AG10803 (cell line): ENCODE measurements at places on chromosomes 11 and 22.

GRCh38 chr11:114909866-114910265 is 231.5 kb downstream of the NXPE2 start:
- DNase-seq: no peak

DNA sequence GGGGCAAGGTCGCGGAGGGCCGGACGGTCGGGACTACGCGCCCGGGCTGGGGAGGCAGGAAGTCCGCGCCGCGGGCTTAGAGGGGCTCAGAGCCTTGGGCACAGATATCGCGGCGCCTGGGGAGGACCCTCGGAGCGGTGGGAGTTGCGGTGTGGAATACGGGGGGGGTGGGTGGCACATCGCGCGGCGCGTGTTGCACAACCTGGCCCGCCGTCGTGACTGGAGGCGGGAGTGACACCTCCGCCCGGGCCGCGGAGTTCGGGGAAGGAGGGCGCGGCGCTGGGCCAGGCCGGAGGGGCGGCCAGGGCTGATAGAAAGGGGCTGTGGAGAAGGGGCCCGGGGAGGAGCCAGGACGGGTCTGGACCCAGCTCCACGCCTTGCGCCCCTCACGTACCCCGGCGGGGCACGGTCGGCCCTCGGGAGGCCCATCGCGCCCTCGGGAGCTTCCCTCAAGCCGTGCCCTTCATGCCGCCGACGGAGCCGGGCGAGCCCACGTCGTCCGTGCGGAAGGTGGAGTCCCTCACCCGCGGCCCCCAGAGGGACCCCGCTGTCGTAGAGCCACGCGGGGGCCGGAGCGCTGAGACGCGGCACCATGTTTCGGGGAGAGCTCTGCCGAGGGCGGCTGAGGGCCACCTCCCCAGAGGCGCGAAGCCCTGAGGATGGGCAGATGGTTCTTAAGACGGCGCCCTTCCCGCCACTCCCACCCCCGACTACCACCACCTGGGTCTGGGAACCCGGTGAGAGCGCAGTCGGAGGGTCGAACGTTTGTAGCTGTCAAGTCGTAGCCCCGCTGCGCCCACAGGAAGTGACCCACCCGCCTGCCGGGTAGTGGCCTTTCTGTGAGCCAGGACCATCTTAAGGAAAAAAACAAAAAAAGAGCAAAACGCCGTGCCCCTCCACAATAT is 729 bp downstream of the IL17RA start:
- DNase-seq: no peak

DNA sequence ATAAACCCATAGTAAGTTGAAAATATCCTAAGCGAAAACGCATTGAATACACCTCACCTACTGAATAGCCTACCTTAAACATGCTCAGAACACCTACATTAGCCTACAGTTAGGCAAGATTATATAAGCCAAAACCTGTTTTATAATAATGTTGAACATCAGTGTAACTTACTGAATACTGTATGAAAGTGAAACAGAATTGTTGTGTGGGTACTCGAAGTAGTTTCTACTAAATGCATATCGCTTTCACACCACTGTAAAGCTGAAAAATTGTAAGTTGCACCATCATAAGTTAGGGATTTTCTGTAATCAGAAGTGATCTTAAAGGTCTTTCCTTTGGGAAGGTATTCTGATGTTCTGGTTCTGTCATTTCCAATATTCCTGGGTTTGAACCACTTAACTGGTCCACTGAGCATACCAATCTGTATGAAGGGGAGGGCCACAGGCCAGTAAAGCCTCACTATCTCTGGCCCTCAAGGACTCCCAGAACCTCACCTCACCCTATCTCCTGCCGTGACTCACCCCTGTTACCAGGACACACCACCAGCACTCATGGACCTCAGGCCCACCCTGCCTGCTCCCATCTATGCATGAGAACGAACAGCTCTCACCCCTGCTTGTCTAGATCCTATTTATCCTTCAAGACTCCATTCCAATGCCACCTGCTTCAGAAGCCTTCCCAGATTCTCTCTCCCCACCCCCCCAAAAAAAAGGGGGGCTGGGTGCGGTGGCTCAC is 70.0 kb downstream of the NAT10 start:
- no peak for DNase-seq

DNA sequence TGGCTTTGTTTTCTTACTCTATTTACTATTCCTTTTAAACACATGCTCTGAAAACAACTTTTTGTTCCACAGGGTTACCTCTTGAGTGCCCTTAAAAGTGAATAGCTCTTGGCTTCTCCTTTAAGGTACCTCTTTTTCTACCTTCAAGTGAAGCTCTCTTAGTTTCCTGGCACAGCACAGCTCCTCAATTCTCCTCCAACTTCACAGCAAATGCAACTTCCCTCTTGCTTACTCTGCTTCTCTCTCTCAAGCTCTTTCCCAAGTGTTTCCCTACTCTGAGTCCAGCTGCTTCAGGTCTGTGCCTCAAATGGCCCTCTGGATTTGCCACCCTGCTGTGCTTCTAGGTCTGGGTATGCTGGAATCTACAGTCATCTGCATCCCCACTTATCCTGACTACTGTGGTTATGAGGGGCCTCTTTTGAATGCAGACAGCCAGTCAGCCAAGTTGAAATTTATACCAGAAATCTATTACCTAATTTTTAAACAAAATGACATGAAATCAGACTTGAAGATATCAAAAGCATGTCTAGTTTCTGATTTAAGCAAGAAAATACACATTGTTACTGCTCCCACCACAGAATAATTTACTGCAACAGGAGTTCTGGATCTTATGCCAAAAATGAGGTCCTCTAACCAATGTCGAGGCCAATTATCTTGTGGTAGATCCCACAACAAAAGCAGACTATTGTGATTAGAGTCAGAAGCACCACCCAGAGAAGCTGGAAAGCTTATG is 371.1 kb downstream of the SOX6 start:
- peak; percentile 3 for DNase-seq

DNA sequence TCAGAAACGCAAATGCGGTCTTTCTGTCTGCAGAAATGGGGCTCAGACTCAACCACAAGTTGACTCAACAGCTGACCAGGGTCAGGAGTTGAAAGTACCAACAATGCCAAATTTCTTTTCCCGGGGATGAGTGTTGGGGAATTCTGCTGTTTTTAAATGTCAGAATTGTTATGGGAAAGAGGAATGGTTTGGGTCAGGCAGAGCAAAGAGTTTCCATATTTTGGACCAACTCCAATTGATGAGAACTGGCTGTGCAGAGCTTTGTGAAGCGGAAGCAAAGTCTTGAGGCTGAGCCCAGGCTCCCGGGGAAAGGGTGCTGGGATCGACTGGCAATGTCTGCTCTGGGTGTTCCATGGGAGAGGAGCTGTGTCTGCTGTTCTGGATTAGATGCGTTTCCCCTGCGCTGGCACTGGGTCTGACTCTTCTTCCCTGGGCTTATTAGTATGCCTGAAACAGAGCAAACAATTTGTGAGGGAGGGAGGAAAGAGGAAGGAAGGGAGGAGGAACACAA is 36.2 kb downstream of the TXN2 start:
- DNase-seq: peak; percentile 89

- DNase-seq: no peak
Measured at GRCh38 chr11:134347441-134347840, 15.7 kb downstream of the GLB1L2 start.
